ENCODE measurements at places on chromosomes 3 and 15. TPM values are rescaled to one million over a fixed set of nuclear protein-coding genes. Genes with fewer than 3 reads are reported as not detected.

GRCh38 chr3:105984837-105985236 is 116.0 kb upstream of the CBLB start:
- DNase-seq: no peak
- H3K27me3 ChIP-seq: no peaks in the 10 kb centered on the region
- no peaks in the 10 kb centered on the region for H3K4me1 ChIP-seq

- no peak for DNase-seq
- H3K27ac ChIP-seq: no peak overlapping the region
- peaks cover 7% of the 10 kb centered on the region for H3K36me3 ChIP-seq
- H3K4me3 ChIP-seq: no peak overlapping the region
- no peaks in the 10 kb centered on the region for H3K27me3 ChIP-seq
- H3K4me1 ChIP-seq: no peaks in the 10 kb centered on the region
Measured at GRCh38 chr15:48778331-48778730, 32.5 kb downstream of the CEP152 start.

DNA sequence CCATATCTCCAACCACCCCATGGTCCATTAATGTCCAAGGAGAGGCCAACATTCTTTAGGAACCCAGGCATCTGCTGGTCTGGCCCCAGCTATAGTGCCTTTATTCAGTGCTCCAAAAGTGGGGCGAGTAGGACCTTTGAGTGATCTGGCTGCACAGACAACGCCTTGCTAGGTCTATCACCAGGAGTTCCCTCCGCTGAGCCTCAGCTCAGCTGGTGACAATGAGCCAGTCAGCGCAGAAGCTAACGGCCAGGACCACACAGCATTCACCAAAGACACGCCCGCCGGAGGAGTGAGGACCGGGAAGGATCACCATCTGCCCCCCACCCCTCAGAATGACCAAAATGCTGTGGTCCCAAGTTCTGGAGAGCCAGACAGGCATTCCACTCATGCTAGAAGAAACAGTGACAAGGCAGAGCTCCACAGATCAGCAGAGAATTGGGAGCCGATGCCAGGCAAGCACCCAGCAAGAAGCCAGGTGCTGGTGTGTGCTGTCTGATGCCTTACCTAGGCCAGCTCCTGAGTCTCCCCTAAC is 19.0 kb downstream of the TBC1D2B start:
- peaks cover 62% of the 10 kb centered on the region for H3K4me1 ChIP-seq
- no peaks in the 10 kb centered on the region for H3K27me3 ChIP-seq
- no peak for DNase-seq
- peak overlapping the region; percentile 37 for H3K27ac ChIP-seq
- H3K36me3 ChIP-seq: no peaks in the 10 kb centered on the region

DNA sequence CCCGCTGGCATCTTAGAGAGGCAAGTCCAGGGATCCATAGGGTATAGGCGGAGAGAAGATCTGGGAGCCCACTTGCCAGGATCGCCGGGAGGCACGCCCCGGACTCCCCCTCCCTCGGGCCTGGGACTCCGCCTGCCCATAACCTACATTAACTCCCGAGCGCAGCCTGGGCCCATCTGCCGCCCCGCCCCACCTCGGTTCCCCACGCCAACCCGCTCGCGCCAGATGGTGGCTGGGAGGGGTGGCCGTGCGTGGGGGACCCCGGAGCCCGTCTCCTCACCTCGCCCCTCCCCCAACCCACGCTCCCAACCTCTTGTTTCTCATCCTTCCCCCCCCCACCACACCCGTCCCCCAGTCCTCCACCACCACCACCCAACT is 1.7 kb upstream of the DLL4 start:
- H3K4me3 ChIP-seq: peak overlapping the region; percentile 70
- DNase-seq: no peak
- H3K27ac ChIP-seq: no peak overlapping the region
- H3K27me3 ChIP-seq: peaks cover 69% of the 10 kb centered on the region
- peaks cover 68% of the 10 kb centered on the region for H3K4me1 ChIP-seq
- no peaks in the 10 kb centered on the region for H3K36me3 ChIP-seq

GRCh38 chr3:58236527-58237237 is 910 bp upstream of the ABHD6 start:
- peak overlapping the region; percentile 96 for H3K4me3 ChIP-seq
- no peaks in the 10 kb centered on the region for H3K27me3 ChIP-seq
- H3K27ac ChIP-seq: peak overlapping the region; percentile 87
- peaks cover 9% of the 10 kb centered on the region for H3K4me1 ChIP-seq
- peak; percentile 21 for DNase-seq

- no peaks in the 10 kb centered on the region for H3K36me3 ChIP-seq
- no peak for DNase-seq
- H3K4me3 ChIP-seq: no peak overlapping the region
- no peak overlapping the region for H3K27ac ChIP-seq
Measured at GRCh38 chr3:43180694-43181093, 74.8 kb upstream of the POMGNT2 start.

DNA sequence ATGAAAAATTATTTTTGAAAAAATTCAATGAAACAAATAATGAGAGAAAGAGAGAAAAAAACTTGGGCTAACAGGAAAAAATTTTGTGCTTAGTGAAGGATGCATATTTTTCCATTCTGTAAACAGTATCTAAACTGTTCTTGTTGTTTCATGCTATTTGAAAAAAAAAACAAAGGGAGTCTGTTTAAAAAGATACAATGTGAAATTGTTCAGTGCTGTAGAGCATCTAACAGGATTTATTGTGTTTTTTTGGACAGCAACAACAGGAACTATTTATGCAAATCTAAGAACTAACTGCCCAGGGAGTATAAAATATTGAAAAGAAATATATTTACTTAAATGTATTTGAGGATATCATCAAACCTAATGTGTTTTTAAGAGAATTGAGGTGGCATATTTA is 55.1 kb downstream of the PEX5L start:
- H3K36me3 ChIP-seq: no peaks in the 10 kb centered on the region
- no peaks in the 10 kb centered on the region for H3K4me1 ChIP-seq
- no peaks in the 10 kb centered on the region for H3K27me3 ChIP-seq
- H3K4me3 ChIP-seq: no peak overlapping the region
- no peak overlapping the region for H3K27ac ChIP-seq
- DNase-seq: no peak

- no peaks in the 10 kb centered on the region for H3K4me1 ChIP-seq
- no peaks in the 10 kb centered on the region for H3K27me3 ChIP-seq
- H3K36me3 ChIP-seq: no peaks in the 10 kb centered on the region
- no peak overlapping the region for H3K27ac ChIP-seq
Measured at GRCh38 chr3:82392203-82392775, 630.8 kb upstream of the GBE1 start.

DNA sequence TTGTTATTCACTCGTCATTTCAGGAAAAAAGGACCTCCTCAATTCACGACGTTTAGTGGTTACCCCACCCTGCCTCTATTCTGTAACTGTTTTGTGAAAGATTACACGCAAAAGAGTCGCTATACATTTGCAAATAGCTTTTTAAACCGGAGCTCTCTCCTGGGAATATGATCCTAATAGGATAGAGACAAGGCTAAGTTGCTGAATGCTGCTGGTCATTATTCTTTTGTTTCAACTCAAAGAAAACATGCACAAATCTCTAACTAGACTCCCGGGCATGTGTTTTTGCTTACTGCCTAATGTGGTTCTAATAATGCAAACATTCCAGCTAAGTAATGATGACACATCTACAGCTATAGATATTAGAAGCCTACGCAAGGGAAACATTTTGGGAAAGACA is 214.6 kb upstream of the MDFIC2 start:
- no peaks in the 10 kb centered on the region for H3K36me3 ChIP-seq
- H3K4me1 ChIP-seq: no peaks in the 10 kb centered on the region
- no peak overlapping the region for H3K27ac ChIP-seq

DNA sequence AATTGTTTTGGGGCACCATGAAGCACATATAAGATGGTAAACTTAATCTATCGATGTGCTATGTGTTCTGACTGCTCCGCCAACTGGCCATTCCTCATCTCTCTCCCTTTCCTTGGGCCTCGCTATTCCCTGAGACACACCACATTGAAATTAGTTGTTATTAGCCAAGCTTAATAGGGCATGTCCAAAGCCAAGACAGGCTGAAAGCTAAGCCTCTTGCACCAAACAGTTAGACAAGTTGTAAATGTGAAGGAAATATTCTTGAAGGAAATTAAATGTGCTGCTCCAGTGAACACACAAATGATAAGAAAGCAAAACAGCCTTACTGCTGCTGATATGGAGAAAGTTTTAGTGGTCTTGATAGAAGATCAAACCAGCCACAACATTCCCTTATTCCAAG is 39.3 kb downstream of the C2CD4A start:
- no peaks in the 10 kb centered on the region for H3K36me3 ChIP-seq
- H3K4me1 ChIP-seq: peaks cover 10% of the 10 kb centered on the region
- DNase-seq: no peak
- no peak overlapping the region for H3K27ac ChIP-seq

The COPG1 gene
- 59.7 TPM for total RNA-seq
